ENCODE measurements at places on chromosomes 2 and 18.

- no peak for DNase-seq
Observed at GRCh38 chr2:104685591-104685990, 168.3 kb upstream of the POU3F3 start.

DNA sequence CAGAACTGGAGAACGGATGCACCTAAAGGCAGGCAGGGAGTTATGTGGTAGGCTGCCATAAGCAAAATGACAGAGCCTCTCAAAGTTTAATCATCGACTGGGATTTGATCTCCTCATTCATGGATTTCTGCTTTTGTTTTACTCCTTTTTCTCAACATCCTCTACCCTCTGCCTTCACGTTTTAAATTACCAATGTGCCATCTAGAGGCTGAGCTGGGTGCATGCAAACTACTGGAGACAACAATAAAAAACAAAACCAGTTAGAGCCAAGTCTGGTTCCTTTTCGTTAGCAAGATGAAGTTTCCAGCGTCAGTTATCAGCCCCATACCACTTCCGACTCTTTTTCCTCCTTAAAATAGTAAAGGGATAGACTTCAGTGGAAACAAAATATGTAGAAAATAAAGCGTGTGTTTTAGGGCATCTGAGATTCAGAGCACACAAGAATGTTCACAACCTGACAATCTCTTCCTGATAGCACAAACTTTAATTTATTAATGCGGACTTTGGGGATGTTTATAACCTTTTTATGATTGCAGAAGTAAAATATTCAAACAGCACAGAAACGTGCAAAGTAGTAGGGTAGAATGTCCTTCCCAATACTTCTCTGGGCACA is 117.0 kb downstream of the LAMA1 start:
- peak; percentile 16 for DNase-seq

GRCh38 chr18:41170346-41170745 is 784.7 kb upstream of the PIK3C3 start:
- DNase-seq, result no peak

- peak; percentile 62 for DNase-seq
Observed at GRCh38 chr2:226115102-226115831, 684.4 kb downstream of the IRS1 start.

DNA sequence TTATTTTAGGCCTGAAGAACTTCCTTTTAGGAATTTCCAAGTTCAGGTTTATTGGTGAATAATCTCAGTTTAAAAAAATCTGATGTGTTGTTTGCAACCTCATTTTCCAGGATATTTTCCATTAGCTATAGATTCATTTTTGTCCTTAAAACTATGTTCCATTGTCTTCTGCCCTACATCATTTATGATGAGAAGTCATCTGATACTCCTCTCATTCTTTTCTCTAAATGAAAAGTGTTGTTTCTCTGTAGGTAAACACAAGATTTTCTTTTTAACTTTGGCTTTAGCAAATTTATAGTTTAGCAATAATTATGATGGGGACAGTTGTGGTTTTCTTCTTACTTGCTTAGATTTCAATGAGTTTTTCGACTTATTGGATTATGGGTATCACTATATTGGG is 427.3 kb downstream of the DCDC2C start:
- no peak for DNase-seq

- no peak for DNase-seq
Observed at GRCh38 chr2:9250091-9250490, 43.5 kb downstream of the ASAP2 start.

GRCh38 chr2:149278161-149278871 is 52.1 kb upstream of the LYPD6 start:
- DNase-seq, result peak; percentile 44

DNA sequence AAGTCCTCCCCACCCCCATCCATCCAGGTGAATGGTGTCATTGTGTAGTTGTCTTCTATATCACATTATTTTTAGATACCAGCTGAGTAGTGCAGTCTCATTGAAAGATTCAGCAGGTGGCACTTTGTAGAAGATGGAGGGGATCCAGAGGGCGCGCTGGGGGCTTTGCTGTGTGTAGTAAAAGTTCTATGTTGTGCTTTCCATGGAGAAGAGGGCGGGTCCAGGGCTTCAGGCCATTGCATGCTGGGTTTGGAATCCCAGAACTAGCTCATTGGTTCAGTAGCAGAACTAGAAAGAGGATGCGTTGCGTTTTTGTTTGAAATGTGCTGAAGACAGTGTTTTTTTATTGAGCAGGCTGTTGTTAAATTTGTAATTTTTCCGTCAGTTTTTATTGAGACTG is 120.0 kb downstream of the MAP4K4 start:
- no peak for DNase-seq

DNA sequence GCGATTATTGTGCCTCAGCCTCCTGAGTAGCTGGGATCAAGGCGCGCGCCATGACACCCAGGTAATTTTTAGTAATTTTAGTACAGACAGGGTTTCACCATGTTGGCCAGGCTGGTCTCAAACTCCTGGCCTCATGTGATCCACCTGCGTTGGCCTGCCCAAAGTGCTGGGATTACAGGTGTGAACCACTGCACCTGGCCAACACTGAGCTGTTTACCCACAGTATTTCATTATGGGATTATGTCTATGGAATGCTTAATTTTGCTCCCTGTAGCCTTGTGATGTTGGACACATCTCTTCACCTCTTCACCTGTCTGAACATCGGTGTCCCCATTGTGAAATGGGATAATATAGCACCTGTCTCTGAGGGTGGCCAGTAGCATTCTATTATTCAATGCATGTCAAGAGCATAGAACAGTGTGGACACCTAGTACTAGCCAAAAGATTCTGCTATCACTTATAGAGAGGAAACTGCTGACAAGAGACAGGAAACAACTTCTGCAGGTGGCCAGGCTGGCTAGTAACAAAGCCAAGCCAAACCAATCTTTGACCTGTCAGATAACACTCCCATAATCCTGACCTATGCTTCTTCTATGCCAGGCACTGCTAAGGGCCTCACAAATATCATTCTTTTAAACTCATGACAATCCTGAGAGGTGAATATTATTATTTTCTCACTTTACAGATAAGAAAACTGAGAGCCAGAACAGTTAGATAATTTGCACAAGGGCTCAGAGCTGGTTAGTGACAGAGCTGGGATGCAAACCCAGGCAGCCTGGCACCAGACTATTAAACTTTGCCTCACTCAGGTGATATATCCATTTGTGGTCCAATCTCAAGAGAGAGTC is 29.4 kb upstream of the REEP1 start:
- no peak for DNase-seq

GRCh38 chr2:72153924-72154323 is 6.3 kb upstream of the CYP26B1 start:
- DNase-seq, result no peak

- no peak for DNase-seq
Observed at GRCh38 chr2:207265869-207266268, 100.1 kb upstream of the KLF7 start.

DNA sequence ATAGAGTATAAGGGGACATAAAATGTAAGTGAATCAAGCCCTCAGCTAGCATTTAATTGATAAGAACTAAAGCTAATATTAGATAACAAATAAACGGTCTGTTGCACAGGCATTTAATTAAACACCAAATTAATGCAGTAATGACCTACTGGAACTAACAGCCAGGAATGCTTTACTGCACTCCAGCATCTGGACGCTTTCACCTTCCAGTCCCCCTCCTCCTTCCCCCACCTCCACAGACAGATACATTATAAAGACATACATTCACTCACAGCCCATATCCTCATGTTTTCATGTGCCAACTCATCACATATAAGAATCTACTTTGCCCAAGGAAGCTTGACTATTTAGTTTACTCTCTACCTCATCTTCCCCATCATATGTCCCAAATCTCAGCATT is 337.4 kb upstream of the PIK3C3 start:
- DNase-seq, result no peak

DNA sequence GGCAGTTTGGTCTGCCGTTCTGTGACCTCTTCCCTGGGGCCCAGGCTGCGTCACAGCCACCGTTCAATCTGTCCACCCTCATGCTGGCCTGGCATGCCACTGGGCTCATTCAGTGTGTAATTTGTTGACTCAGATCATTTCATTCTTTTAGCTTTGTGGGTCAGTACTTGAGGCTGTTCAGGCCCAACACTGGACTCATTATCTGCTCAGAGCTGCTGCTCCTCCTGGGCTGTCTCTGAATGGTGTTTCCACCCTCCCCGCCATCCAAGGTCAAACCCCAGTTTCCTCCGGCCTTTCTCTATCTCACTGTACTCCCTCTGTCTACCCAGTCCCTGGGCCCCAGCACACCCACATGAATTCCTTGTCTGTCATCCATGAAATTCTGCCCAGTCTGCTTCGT is 152.4 kb upstream of the NCK2 start:
- peak; percentile 97 for DNase-seq

- DNase-seq, result no peak
Observed at GRCh38 chr18:12102136-12102842, 8.6 kb downstream of the ANKRD62 start.

DNA sequence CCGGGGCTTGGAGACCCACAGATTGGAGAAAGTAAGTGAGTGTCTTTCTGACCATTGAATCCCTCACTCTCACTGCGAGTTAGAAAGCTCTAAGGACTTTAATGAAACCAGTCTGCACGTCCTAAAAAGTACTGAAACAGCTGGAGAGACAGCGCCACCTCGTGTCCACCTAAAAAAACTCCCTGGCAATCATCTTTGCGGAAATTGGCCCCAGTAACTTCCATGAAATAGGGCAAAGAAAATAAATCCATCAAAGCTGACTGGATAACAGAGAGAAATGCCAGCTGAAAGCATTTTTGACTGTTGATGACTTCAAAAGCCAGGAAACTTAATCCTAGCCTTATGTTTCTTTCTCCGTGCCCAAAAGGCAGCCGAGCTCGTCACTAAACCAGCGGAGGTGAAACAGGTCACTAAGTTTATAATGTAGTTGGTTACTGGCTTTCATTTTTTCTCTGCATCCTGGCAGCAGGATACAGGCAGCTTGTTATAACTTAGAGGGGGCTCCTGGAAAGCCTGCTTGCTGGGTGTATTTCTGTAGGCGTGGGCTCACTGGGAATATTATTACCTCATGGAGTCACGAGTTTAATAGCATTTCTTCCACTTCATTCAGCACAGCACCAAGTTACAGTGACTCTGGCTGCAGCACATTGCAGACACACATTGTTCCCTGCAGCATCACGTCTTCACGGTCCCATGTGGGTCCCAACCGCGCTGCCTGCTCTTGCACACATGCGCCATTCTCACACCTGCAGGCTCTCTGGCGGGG is 266.5 kb downstream of the HRH4 start:
- DNase-seq, result peak; percentile 47

GRCh38 chr2:170467568-170468422 is 247.3 kb upstream of the SP5 start:
- no peak for DNase-seq

GRCh38 chr2:85399183-85399455 is 11.0 kb downstream of the CAPG start:
- DNase-seq, result no peak

GRCh38 chr2:223633656-223634055 is 31.5 kb upstream of the SCG2 start:
- no peak for DNase-seq

- no peak for DNase-seq
Observed at GRCh38 chr2:172248785-172249187, 146.1 kb upstream of the DLX2 start.

- no peak for DNase-seq
Observed at GRCh38 chr2:172252154-172252553, 149.5 kb upstream of the DLX2 start.

DNA sequence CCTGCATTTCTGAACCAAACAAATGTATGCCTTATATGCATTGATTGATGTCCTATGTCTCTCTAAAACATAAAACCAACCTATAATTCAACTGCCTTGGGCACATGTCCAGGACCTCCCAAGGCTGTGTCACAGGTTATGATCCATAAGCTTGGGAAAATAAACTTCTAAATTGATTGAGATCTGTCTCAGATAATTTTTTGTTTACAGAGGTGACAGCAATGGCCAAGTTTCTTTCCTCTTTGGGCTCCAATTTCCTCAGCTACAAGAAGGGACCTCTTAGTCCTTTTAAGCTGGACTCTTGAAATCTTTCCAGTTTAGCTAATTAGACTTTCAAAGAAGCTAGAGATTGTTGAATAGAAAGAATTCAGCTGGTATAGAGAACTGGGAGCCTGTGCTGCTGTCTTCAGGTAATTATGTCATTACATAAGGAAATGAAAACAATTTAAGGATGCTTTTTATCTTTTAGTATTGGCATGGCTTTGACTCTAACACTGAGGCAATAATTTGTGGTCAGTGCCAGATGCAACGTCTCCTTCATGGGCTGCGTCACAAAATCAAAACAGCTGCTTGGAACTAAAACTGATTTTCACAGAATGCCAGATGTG is 412.1 kb upstream of the TRIB2 start:
- no peak for DNase-seq

DNA sequence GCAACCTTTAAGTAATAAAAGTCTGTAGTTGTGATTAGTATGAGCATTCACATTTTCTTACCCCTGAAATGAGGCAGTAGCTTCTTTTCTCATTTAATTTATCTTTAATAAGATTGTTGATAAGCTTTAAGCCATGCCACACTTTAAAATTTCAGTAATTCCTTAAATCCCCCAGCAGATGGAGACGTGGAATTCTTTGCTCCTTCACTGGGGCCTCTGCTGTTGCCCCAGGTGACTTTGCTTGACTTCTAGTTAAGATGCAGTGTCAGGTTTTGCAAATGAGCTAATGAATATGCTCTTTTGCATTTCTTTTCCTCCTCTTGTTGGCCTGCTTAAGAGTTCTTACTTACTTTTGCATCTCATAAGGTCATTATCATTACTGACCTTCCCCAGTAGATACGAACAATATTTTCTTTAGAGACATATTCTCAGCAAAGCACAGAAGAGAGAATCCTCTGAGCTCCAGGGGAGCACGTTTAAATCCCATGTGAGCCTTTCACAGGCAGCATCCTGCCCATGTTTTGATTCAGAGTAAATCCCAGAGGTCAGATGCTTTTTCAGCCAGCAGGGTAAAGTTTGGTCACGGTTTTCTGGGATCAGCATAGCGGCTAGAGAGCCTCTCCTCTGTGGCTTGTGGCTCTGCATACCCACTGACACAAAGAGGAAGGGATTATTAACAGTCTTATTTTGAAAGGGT is 222.9 kb downstream of the PTPRM start:
- DNase-seq, result peak; percentile 50

DNA sequence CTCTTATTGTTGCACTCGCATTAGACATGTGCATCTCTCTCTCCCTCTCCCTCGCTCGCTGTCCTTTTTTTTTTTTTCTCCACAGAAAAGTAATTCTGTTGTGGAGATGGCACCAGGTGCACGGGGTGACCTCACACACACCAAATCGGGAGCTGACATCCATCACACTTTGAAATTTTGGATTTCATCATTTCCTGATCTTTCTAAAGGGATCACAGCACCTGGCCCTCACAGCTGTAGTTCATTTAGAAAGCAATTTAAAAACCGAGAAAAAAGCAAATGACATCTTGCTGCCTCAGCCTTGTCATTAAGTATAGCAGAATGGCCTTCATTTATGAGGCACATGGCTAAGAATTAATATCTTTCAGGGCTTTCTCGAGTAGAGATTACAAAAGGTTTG is 717.2 kb downstream of the RNF144A start:
- no peak for DNase-seq

GRCh38 chr2:183093857-183094657 is 15.5 kb downstream of the DUSP19 start:
- no peak for DNase-seq

Data from foreskin melanocyte (primary cell).